GM12865 (cell line): ENCODE measurements at places on chromosomes 12 and 14.

- DNase-seq: no peak
Observed at GRCh38 chr14:79483477-79484388, 727.6 kb downstream of the DIO2 start.

DNA sequence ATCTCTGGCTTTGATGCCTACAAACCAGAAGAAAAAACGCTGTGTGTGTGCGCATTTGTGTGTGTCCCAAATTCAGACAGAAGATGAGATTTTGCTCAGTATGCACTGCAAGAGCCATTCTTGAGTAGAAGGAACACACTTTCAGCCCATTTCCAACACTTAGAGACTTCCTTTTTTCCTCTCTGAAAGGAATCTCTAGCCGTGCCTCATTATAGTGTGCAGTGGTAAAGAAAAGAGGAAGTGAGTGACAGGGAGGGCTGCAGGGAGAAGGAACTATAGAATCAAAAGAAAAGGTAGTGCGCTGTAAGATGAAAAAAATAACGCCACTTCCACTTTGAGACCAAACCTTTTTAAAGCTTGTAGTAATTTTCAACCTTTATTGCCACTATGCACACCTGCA, 1400.9 kb upstream of the FLRT2 start:
- no peak for DNase-seq

GRCh38 chr14:23099212-23099861, 4.0 kb downstream of the C14orf119 start:
- no peak for DNase-seq

DNA sequence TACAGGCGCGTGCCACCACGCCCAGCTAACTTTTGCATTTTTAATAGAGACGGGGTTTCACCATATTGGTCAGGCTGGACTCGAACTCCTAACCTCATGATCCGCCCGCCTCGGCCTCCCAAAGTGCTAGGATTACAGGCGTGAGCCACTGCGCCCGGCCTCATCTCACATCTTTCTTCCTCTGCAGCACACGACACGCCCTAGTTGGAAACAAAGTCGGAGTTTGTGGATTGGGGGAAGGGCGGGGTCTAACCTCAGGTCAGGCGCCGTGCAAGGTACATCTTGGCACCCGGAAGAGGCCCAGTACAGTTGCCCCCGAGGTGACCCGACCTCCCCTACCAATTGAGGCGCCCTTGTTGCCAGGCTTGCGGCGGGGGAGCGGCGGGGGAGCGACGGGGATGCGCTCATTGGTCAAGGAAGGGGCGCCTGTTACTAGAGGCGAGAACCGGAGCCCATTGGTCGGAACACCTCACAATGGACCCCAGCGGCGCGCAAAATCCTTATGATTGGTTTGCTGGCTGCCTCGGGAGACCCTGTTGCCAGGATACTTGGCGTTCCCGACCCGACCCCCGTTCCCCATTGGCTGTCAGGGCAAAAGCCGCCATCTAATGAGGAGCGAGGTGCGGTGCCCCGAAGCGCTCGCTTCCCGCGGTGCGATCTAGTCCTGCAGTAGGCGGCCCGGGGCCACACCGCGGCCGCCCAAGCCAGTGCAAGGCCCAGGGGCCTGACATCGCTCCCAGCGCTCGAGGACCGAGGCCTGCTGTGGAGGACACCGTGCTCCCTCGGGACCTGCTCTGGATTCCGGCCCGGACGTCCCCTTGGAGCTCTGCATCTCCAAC, at the start of gene REC8:
Gene REC8 (plus strand): TSS at position 659 of the 839 bp plus-strand sequence. CDS start 473 bp downstream, outside the sequence.
- peak; percentile 97 for DNase-seq

- no peak for DNase-seq
Observed at GRCh38 chr14:55794655-55795595, 214.9 kb downstream of the KTN1 start.

DNA sequence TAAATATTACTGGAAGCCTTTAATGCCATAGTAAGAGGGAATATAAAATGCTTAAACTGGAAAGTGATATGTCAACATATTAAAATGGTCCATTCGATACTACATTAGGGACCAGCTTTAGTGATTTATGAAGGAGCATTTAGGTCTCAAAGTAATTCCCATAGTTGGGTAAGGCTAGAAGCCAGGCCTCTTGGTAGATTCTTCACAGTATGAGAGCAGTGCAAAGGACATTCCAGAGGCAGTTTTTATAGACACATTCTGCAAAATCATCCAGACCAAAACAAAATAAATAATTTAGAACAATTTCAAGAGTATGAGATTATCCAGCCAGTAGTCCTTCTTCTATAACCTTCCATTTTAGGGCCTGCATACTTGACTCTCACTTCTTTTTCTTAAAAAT, 142.6 kb upstream of the PDZRN4 start:
- DNase-seq: no peak

DNA sequence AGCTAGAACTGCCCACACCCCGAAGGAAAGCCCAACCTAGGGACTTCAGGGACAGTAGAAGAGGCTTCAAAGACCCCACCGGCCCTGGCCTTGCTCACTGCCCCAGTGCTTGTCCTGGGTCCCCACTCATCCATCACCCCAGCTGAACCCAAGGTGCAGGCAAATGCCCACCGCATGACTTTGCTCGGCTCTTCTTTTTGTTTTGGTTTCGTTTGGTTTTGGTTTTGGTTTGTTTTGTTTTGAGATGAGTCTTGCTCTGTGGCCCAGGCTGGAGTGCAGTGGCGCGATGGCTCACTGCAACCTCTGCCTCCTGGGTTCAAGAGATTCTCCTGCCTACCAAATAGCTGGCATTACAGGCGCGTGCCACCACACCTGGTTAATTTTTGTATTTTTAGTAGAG, 9.0 kb downstream of the CCDC85C start:
- DNase-seq: peak; percentile 62

GRCh38 chr14:84465880-84466279, 1064.1 kb upstream of the FLRT2 start:
- no peak for DNase-seq

- DNase-seq: no peak
Observed at GRCh38 chr12:48966177-48966895, 5.2 kb downstream of the WNT10B start.

DNA sequence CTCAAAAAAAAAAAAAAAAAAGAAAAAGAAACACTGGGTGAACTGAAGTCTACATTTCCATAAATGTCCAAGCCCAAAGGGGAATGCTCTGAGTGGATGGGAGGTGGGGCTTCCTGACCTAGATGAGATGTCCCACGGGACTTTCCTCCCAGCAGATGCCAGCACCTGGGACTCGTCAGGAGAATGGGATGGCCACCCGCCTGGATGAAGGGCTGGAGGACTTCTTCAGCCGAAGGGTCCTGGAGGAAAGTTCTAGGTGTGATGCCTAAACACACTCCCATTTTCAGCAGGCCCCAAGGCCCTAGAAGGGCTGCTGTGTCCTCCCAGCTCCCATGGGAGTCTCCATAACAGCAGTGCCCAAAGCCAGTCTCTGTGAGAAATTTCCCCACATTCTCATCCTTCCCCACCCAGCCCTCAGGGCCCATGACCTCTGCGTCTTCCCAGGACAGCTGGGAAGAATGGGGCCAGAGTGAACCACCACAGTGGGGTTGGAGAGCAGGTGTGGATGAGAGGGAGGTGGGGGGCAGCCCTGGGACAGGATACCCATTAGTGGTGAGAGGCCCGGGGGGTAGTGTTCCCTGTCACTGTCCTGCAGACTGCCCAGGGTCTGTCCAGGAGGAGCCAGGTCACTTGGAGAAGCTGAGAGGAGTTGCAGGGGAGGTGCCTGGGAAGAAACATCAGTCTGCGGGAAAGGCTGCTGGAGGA, 7.1 kb upstream of the CPNE6 start:
- no peak for DNase-seq

DNA sequence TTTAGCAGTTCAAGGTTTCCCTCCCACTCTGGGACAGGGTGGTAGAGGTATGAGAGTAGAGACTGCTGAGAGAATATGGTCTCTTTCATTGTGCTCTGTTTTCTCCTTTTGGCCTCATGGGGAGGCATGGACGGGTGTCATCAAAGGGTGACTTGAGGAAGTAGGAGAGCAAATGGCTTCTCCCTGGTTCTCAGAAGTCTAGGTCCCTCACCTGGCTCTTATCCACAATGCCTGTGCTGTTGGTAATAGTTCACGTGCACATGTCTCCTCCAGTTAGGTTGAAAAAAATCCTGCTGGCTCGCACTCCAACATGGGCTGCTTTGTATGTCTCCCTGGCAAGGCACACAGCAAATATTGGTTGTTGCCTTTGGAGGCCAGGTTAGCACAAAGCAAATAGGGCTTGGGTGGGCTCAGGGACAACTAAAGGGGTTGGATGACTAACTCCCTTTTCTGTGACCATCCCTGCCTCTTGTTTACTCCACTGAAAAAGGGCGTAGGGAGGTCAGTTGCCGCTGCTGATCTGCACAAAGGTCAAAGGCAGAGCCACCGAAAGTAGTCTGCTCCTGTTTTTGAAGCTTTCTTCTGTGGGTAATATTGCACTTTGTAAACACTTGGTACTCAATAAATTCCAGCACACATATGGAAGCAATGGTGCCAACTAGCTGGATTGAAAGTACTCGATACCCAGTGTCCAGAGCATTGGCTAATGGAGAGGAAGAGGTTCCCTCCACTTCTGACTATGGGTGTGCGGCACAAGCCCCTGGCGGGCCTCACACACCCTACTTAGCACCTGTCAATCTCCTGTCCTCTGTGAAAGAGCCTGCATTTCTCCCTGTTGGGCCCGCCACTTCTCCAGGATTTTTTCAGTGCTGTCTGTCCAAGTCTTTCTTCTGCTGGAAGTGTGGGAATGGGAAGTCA, 121.8 kb downstream of the SLC38A6 start:
- DNase-seq: peak; percentile 48

DNA sequence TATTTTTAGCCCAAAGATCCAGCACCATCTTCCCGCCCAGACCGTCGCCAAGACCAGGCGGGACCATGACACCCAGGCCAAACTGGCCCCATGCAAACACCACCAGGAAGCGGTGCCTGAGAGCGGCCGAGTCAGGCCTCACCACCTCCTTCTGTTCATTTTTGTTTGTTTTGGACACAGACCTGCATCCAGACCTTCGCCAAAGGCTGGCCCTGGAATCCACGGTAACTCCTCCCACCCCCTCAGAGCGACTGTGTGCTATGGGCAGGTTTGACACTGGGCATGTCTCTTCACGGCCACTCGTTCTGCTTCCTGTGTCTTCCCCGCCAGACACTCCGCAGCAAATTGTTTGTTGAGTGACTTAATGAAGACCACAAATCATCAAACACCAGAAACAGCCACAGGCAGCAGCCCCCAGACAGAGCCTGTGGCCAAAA, 47.1 kb downstream of the NCOR2 start:
- DNase-seq: no peak

GRCh38 chr12:55619354-55620138, 17.1 kb upstream of the OR10P1 start:
- DNase-seq: peak; percentile 86

DNA sequence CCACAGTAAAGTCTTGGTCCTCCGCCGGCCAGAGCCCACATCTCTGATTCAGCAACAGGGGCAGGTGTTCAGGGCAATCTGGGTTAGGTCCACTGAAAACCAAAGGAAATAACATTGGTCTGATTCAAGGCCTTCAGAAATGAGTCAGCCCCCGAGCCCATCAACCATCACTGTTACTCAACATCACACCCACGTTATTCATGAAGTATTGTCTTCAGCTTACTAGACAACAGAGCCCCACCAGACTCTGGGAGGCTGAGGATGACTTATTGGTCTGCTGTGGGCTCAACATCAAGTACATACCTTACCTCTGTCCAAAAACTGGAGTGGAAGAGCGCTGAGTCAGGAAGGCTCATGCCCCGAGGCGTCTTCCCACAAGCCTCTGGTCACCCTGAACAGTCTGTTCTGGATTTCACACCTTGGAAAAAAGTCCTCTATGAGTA, 97.5 kb downstream of the ZFP36L1 start:
- peak; percentile 90 for DNase-seq

DNA sequence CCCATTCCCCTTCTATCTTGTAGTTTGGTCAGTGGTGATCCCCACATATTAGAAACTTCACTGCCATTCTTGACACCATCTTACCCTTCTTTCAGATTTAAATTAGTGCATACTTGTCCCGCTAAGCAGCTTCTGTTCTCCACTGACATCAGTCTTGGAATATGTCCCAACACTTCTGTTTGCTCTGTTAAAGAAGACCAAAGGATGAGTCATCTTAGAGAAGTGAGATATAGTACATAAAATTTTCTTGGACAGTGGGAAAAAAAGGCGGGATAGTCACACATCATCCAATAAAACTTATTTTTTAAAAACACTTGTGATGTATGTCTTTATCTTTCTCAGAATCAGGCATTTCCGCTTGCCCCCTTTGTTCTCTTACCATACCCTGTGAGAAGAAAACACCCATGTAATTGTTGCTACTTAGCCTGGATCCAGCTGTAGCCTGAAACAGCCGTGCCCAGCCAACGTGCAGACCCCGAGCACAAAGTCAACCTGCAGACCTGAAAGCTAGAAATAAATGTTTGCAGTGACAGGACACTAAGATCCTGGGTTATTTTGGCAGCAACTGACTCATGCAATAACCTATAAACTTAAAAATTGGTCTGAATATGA, 100.1 kb upstream of the PDE3A start:
- DNase-seq: no peak

- peak; percentile 9 for DNase-seq
Observed at GRCh38 chr12:58804749-58805148, 115.6 kb downstream of the LRIG3 start.

GRCh38 chr12:97275728-97276590, 186.6 kb upstream of the RMST start:
- DNase-seq: no peak

- no peak for DNase-seq
Observed at GRCh38 chr14:81884382-81884781, 350.7 kb upstream of the SEL1L start.
